ENCODE measurements at places on chromosomes 1 and 21.

DNA sequence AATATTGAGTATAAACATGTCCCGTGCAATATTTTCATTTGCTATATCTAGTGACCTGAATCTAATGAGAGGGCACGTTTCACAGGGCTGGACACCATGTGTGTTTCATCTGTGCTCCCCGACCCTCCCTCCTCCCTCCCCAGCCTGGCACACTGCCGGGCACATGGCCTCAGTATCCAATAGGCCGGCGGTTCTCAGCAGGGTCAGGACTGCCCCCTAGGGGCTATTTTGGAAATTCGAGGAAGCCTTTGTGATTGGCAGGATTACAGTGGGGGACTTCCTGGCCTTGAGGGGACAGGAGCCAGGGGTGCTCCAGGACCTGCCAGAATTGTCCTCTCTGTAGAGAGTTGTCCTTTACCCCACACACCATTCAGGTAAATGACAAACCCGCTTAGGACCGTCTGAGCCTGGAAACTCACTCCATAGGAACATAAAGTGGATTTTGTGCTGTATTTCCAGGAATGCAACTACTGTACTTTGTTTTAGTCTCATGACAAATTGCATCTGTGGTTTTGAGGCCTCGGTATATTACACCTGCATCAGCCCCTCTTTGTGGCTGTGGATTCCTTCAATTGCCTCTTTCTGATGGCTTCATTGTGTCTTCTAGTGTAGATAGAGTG, 109.5 kb upstream of the SIM2 start:
- peak; percentile 60 for DNase-seq

DNA sequence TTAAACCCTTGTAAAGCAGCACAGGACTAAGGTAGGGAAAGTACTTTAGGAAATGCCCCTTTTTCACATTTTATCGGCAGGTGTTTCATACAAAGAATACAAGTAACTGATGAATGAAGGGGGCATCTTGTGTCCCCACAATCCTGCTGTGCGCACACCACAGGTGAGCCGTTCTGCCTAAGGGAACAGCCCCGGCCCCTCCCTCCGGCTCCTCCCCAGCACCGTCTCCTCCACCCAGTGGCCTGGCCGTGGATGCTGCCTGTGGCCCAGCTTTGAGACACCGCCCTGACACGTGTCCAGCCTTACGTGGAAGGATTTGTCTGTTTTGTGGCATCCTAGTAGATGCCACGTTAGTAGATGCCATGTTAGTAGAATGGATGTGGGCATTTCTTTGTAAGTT, 12.8 kb downstream of the FAAP20 start:
- DNase-seq = no peak

DNA sequence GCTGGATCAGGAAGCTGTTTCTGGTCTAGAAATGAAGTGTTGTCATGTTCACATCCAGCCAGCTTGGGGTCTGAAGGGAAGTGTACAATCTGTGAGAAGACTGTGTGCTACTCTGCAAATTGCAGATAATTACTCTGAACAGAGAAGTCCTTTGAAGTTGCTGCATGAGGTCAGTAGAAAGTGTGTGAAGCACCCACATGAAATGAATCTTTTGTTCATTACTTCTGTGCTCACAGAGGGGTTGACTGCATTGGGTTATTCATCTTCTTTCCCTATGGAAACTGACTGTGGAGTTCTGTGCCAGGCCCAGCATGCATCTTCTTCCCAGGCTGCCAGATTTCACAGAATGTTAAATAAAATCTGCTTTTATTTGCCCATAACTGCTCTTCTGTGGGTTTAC, 47.1 kb downstream of the CTH start:
- DNase-seq = no peak

DNA sequence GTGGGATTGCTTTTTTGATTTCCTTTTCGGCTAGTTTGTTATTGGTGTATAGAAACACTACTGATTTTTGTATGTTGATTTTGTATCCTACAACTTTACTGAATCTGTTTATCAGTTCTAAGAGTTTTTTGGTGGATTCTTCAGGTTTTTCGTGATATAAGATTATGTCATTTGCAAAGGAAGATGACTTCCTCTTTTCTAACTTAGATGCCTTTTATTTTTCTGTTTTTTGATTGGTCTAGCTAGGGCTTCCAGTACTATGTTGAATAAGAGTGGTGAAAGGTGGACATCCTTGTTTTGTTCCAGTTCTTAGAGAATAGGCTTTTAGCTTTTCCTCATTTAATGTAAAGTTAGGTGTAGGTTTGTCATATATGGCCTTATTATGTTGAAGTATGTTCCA, 13.1 kb upstream of the NHLH2 start:
- no peak for DNase-seq

GRCh38 chr1:206649261-206649921, 14.1 kb downstream of the DYRK3 start:
- DNase-seq = no peak

DNA sequence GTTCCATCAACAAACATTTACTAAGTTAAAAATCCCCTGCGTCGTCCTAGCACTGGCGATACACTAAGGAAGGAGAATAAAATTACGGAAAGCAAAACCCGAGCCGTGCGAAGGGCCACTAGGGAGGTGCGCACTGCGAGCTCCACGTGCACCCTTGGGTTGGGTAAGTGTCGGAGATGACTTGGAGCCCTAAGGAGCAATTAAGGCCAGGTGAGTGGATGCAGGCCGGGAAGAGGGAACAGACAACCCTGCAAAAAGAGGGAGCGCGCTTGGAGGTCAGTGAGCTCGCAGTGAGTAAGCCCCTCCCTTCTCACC, 704 bp downstream of the WDR4 start:
- DNase-seq = no peak

DNA sequence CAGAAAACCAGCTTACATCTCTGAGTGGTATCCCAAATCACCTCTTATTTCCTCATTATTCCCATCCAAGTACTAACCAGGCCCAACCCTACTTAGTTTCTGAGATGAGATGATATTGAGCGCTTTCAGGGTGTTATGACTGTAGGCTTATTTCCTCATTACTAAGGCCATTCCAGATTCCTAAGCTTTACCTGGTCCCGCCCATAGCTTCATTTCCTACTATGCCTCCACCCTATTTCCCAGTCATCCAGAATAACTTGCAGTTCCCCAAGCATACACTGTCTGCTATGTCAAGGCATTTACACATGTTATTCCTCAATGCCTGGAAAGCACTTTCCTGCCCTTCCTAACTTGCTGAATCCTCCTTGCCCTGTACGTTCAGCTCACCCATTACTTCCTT, 79.3 kb upstream of the SPAG17 start:
- DNase-seq = no peak

- no peak for DNase-seq
Observed at GRCh38 chr21:26116456-26117011, 54.0 kb downstream of the APP start.

DNA sequence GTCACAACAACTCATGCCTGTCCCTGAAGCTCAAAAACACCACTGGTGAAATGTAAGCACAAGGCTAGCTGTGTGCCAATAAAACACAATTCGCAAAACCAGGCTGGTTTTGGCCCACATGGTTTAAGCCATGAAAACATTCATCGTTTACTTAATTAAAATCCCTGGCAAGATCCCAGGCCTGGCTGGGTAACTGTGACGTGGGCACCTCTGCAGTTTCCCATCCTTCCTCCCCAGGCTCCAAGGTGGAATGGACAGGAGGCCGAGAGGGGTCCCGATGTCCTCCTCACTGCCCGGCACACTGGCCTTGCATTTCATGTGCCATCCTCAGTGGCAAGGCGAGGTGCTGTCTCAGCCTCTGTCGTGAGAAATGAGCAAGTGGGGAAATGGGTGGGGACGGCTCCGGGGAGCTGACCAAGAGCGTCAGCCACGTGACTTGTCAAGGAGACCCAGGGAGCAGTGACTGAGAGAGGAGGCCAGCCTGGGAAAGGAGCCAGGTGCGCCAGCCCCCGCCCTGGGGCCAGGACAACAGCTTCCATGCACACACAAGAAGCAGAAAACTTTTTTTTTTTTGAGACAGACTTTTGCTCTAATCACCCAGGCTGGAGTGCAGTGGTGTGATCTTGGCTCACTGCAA, 153.1 kb upstream of the RAB4A start:
- DNase-seq = no peak

DNA sequence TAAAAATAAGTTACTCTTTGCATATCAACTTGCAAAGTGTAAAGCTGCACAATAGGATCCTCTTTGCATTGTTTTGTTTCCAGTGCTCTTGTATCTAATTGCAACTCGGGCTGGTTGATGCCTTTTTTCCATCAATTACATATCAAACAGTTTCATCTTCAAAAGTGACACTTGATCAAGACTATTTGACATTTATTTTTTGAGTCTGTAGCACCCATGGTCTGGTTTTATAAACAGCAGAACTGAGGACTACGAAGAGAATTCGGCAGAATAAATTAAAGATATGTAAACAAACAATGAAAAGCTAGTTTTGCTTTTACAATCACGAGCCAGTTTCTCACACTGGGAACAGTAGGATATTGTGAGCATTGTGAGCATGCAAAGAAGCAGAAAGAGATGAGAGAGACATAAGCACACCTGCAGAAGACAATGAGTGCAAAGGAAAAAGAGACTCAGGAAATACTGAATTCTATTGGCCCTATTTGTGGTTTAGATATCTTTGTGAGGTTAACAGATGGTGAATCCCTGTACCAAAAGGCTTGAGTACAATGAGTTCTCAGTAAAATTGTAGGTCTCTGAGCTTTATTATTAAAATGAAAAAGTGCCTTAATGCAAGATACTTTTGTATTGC, 45.4 kb downstream of the RPL5 start:
- DNase-seq = no peak

DNA sequence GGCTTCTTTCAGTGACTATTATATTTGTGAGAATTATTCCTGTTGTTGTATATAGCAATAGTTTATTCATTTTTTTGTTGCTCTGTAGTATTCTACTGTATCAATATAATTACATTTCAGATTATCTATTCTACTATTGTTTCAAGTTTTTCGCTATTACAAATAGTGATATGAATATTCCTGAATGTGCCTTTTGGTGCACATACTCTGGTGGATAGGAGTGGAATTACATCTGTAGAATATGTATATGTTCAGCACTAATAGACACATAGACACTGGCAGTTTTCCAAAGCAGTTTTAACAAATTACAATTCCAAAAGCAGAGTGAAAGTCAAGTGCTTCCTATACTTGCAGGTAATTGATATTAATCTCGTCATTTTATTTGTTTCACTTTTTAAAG, 696.2 kb upstream of the PRMT6 start:
- no peak for DNase-seq

DNA sequence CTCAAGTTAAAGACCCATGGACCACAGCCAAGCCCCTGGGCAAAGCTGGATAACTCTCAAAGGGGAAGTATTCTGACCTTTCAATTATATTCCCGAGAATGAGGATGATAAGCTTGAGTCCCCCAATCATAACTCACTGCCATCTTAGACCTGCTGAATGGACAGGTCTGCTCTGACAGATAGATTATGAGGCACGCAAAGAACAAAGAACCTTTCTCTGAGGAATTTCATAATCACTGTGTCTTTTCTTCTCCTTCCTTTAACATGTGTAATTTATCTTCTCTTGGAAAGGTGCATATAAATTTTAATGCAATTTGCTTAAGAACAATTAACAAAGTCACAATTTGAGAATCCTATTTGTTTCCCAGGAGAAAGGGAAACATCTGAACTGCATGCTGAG, 22.0 kb downstream of the PIGM start:
- DNase-seq = no peak

GRCh38 chr1:178101654-178102053, 7.8 kb downstream of the RASAL2 start:
- DNase-seq = no peak

GRCh38 chr1:208387908-208388811, 144.0 kb upstream of the PLXNA2 start:
- DNase-seq = no peak

- peak; percentile 69 for DNase-seq
Observed at GRCh38 chr1:235417086-235417697, 50.0 kb downstream of the TBCE start.

DNA sequence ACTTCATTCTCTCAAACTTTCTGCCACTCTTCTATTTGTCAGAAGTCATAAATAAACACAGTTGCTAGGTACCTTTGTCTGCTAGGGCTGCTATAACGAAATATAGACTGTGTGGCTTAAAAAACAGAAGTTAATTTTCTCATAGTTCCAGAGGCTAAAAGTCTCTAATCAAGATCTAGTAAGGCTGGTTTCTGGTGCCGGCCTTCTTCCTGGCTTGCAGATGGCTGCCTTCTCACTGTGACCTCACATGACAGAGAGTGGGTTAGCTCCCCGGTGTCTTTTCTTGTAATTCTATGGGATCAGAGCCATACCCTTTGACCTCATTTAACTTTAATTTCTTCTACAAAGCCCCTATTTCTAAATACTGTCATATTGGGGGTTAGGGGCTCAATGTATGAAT, 5.9 kb downstream of the PDC start:
- DNase-seq = no peak

GRCh38 chr1:84834419-84835064, 58.5 kb downstream of the LPAR3 start:
- DNase-seq = no peak

GRCh38 chr1:248045209-248045608, 1.4 kb upstream of the OR2L3 start:
- no peak for DNase-seq

All from WTC11 (cell line).